Activated T-helper 2 cell treated with anti-CD3 and anti-CD28 coated beads, Interferon-gamma antibody, Interleukin-2, Interleukin-4, amounts not matched to agents 10 μg/mL and 5 μg/mL and 100 μg/mL, durations not matched to agents 14 hours and 24 hours and 36 hours (primary cell): ENCODE measurements at places on chromosomes 6 and 20. TPM values are rescaled to one million over a fixed set of nuclear protein-coding genes. Genes with fewer than 3 reads are reported as not detected.

Gene ZNF165
- 0.34 TPM in 2 replicates for total RNA-seq

Gene TNNC2
- 0.28 TPM in 1 of 2 replicates, not detected in the other for total RNA-seq

Gene SPTLC3
- total RNA-seq: 0.68 and 0.80 TPM in 2 replicates

Gene SLC17A3
- 1.6 TPM in 2 replicates for total RNA-seq

Gene MYT1
- not detected in 2 replicates for total RNA-seq

Gene HLA-G
- total RNA-seq: 1.1 and 1.2 TPM in 2 replicates

Gene CLVS2
- total RNA-seq: not detected in 2 replicates

Gene SESN1
- 7.3 and 8.4 TPM in 2 replicates for total RNA-seq

Gene CST4
- total RNA-seq: not detected in 2 replicates

Gene NKAPL
- total RNA-seq: not detected in 2 replicates

DNA sequence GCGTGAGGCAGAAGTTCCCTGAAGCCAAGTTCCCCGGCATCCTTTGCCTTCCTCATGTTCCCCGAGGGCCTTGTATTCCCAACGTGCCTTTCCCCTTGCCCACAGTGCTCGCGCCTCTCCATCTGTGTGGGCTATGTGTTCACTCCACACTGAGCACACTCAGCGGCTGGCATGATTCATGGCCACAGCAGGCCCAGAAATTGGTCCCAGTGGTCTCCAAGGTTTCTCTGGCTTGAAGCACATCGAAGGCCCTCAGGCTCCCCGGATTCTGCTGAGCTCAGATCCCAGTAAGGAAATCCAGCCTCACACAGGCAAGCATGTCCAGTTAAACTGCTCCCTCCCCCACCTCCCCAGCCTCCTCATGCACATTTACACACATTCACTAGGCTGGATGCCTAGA, 123.6 kb downstream of the ISM1 start:
- peaks cover 29% of the 10 kb centered on the region for H3K4me1 ChIP-seq
- no peaks in the 10 kb centered on the region for H3K36me3 ChIP-seq
- no peaks in the 10 kb centered on the region for H3K27me3 ChIP-seq
- no peak overlapping the region for H3K27ac ChIP-seq
- no peak for DNase-seq
- no peak overlapping the region for H3K4me3 ChIP-seq

DNA sequence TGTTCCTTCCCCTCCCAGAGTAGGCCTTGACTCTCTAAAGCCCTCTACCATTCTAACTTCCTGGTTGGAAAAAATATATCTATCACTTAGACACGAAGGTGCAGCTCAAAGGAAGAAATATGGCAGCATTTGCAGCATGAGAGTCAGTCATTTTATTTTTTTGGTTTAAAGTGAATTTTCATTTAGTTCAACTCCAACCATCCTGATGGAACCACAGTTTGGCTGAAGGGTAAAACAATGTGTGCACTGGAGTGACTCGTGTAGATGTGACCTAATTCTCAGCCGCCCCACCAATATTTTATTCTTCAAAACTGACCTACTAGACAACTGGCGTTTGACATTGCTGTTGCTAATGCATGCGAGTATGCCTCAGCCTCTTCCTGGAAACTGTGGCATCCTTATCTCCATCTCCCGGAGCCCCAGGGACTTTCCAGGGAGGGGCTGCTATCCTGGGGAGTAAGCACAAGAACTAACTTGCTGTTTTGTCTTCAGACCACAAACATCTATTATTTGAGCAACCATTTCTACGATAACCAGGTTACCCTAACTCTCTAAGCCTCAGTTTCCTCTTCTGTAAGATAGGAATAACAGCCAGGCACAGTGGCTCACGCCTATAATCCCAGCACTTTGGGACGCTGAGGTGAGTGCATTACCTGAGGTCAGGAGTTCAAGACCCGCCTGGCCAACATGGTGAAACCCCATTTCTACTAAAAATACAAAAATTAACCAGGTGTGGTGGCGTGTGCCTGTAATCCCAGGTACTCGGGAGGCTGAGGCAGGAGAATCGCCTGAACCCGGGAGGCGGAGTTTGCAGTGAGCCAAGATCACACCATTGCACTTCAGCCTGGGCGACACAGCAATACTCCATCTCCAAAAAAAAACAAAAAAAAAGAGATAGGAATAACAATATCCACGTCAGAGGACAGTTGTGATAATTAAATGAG, 148.7 kb upstream of the JARID2 start:
- H3K36me3 ChIP-seq: no peaks in the 10 kb centered on the region
- H3K4me1 ChIP-seq: peaks cover 6% of the 10 kb centered on the region
- no peak overlapping the region for H3K4me3 ChIP-seq
- H3K27ac ChIP-seq: peak overlapping the region; percentile 60
- DNase-seq: no peak

- DNase-seq: no peak
- no peak overlapping the region for H3K27ac ChIP-seq
- no peaks in the 10 kb centered on the region for H3K4me1 ChIP-seq
- H3K4me3 ChIP-seq: no peak overlapping the region
These were observed 80.4 kb downstream of the SULF2 start for GRCh38 chr20:47704746-47705496.

DNA sequence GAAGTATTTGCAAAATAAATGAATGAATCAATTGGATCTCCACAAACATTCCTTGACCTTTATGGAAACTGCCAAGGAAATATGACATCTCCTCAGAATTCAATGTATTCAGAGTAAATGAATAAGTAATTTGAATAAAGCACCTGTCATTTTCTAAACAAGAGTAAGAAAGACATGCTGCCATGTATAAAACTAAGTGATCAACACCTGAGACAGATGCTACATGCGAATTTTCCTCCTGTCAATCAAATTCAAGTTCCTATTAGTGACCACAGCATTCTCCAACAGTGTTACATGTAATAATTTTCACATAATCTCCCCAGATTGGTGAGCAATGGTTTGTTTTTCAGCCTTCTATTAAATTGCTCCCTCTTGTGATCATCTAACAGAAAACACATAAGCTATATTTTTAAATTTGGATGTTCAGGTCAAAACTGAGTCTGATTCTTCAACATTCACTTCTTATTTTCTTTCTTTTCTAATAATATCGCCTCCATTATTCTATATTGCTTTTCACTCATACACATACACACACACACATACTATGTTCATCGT, 163.2 kb upstream of the RNF217 start:
- no peak overlapping the region for H3K4me3 ChIP-seq
- no peak for DNase-seq
- no peaks in the 10 kb centered on the region for H3K27me3 ChIP-seq
- H3K36me3 ChIP-seq: no peaks in the 10 kb centered on the region

GRCh38 chr20:51236421-51236820, 213.5 kb upstream of the KCNG1 start:
- no peaks in the 10 kb centered on the region for H3K4me1 ChIP-seq
- H3K27me3 ChIP-seq: peaks cover 2% of the 10 kb centered on the region
- no peak overlapping the region for H3K27ac ChIP-seq

DNA sequence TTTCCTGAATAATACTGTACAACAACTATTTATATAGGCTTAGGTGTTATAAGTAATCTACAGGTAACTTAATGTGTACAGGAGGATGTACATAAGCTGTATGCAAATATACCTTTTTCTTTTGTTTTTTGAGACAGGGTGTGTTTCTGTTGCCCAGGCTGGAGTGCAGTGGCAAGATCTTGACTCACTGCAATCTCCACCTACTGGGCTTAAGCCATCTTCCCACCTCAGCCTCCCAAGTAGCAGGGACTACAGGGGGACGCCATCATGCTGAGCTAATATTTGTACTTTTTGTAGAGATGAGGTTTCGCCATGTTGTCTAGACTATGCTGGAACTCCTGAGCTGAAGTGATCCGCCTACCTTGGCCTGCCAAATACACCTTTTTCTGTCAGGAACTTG, 191.7 kb upstream of the ZNF217 start:
- H3K27ac ChIP-seq: no peak overlapping the region
- peaks cover 25% of the 10 kb centered on the region for H3K4me1 ChIP-seq
- DNase-seq: no peak
- H3K27me3 ChIP-seq: no peaks in the 10 kb centered on the region

DNA sequence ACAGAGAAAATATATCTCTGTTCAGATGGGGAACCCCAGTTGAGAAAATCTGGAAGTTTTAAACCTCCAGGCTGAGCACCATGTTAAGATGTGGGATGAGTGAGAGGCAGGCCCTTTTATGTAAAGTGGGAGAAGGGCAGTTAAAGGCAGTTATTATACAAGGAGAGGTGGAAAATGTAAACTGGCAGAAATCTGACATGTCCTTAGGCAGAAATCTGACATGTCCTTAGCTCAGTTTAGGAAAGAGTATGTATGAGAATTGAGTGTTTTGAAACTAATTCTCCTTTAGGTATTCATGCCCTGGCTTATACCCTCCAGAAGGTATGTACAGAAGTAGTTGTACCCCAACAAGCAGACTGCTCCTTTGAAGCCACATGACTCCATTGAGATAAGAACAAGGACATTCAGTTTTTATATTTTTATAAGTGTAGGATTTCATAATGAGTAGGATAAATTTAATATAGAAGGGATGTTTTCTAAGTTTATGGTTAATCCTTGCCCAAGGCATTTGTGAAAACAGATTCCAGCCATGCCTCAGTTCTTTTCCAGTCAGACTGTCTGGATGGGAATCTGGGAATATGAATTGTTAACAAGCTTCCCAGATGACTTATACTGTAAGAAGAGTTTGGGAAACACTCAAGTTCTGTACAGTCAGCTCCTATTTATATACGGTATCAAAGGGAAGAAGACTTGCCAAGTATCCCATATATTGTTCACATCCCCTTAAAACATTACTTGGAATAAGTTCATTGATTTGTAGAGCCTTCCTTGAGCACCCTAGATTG, 87.7 kb downstream of the SCAND1 start:
- H3K27me3 ChIP-seq: no peaks in the 10 kb centered on the region
- no peak overlapping the region for H3K4me3 ChIP-seq
- H3K36me3 ChIP-seq: peaks cover 37% of the 10 kb centered on the region
- H3K27ac ChIP-seq: no peak overlapping the region

GRCh38 chr20:15528391-15529111, 1044.7 kb downstream of the KIF16B start:
- no peaks in the 10 kb centered on the region for H3K4me1 ChIP-seq
- no peaks in the 10 kb centered on the region for H3K27me3 ChIP-seq
- no peaks in the 10 kb centered on the region for H3K36me3 ChIP-seq
- H3K27ac ChIP-seq: no peak overlapping the region
- no peak overlapping the region for H3K4me3 ChIP-seq

DNA sequence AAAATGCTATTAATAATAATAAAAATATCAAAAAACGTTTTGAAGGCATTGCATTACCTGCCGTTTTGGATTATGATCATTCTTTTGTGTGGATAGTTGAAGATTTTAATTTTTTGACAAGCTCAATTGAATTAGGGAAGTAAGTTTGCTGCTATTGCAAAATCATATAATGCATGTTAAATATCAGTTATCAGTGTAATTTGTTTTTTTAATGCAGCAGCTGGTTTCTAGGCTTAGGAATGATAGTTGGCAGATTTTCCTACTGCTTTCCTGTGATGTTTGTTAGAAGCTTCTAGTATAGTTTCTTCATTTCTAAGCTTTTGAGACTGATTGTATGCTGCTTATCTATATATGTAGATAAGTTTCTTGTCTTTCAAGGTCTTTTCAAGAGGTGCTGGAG, 99.0 kb downstream of the JARID2 start:
- H3K4me1 ChIP-seq: peaks cover 68% of the 10 kb centered on the region
- no peaks in the 10 kb centered on the region for H3K27me3 ChIP-seq
- H3K27ac ChIP-seq: no peak overlapping the region
- peaks cover 41% of the 10 kb centered on the region for H3K36me3 ChIP-seq
- DNase-seq: no peak

DNA sequence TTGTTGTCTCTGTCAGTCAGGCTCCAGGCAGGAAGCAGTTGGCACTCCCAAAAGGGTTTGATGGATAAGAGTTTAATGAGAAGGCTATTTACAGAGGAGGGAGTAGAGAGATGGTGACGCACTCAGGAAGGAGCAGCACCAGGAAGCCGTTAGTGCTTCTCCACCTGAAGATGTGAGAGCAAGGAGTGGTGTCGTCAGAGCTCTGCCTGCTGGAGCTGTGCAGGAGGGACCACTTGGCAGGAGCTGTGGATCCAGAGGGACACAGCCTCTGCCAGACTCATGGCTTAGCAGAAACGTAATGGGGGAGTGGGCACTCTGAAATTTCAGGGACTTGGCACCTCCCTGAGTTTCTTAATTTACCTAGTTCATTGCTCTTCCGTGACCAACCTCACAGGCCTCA, 16.8 kb downstream of the DAAM2 start:
- no peaks in the 10 kb centered on the region for H3K36me3 ChIP-seq
- H3K27me3 ChIP-seq: peaks cover 3% of the 10 kb centered on the region
- no peak overlapping the region for H3K4me3 ChIP-seq
- H3K27ac ChIP-seq: no peak overlapping the region
- no peaks in the 10 kb centered on the region for H3K4me1 ChIP-seq

GRCh38 chr6:5053038-5053437, 32.1 kb upstream of the PPP1R3G start:
- no peak overlapping the region for H3K27ac ChIP-seq
- DNase-seq: no peak
- peaks cover 4% of the 10 kb centered on the region for H3K4me1 ChIP-seq
- no peak overlapping the region for H3K4me3 ChIP-seq
- H3K27me3 ChIP-seq: peaks cover 3% of the 10 kb centered on the region

GRCh38 chr6:16274885-16275589, 36.6 kb downstream of the GMPR start:
- no peak for DNase-seq
- H3K36me3 ChIP-seq: no peaks in the 10 kb centered on the region
- peaks cover 12% of the 10 kb centered on the region for H3K27me3 ChIP-seq
- no peak overlapping the region for H3K27ac ChIP-seq
- H3K4me1 ChIP-seq: peaks cover 11% of the 10 kb centered on the region
- H3K4me3 ChIP-seq: no peak overlapping the region

- peaks cover 35% of the 10 kb centered on the region for H3K27me3 ChIP-seq
- no peaks in the 10 kb centered on the region for H3K36me3 ChIP-seq
- no peak overlapping the region for H3K4me3 ChIP-seq
- DNase-seq: no peak
- H3K27ac ChIP-seq: no peak overlapping the region
These were observed 37.2 kb upstream of the IL20RA start for GRCh38 chr6:137081997-137082396.

- no peaks in the 10 kb centered on the region for H3K27me3 ChIP-seq
- no peak overlapping the region for H3K27ac ChIP-seq
- H3K4me1 ChIP-seq: peaks cover 24% of the 10 kb centered on the region
- no peak overlapping the region for H3K4me3 ChIP-seq
- H3K36me3 ChIP-seq: peaks cover 37% of the 10 kb centered on the region
These were observed 27.8 kb downstream of the ACSS2 start for GRCh38 chr20:34904202-34904621.

- no peak overlapping the region for H3K4me3 ChIP-seq
- H3K27me3 ChIP-seq: peaks cover 13% of the 10 kb centered on the region
- DNase-seq: no peak
These were observed 156.8 kb downstream of the RCAN2 start for GRCh38 chr6:46334442-46334841.
